Activated CD8-positive, alpha-beta T cell treated with anti-CD3 and anti-CD28 coated beads for 36 hours (primary cell): ENCODE measurements at places on chromosomes 7 and 10. TPM values are rescaled to one million over a fixed set of nuclear protein-coding genes. Genes with fewer than 3 reads are reported as not detected.

The HTR5A gene
- not detected for total RNA-seq

The TFEC gene
- total RNA-seq: not detected

The PNLIPRP1 gene
- not detected for total RNA-seq

The UNCX gene
- total RNA-seq: not detected

The PLAC9 gene
- not detected for total RNA-seq

The NANOS1 gene
- total RNA-seq: not detected

The FOXP2 gene
- total RNA-seq: not detected

The AKR1C2 gene
- total RNA-seq: not detected

The BEND7 gene
- not detected for total RNA-seq

The UCN3 gene
- not detected for total RNA-seq

The PRPS1L1 gene
- total RNA-seq: not detected
